ENCODE measurements at places on chromosomes 5 and 9. TPM values are rescaled to one million over a fixed set of nuclear protein-coding genes. Genes with fewer than 3 reads are reported as not detected.

Gene C9orf153
- 0.62 TPM for total RNA-seq

Gene ZNF354C
- 59.6 TPM for total RNA-seq

Gene ABO
- under 0.01 TPM for total RNA-seq

Gene CBY3
- not detected for total RNA-seq

Gene ACOT12
- total RNA-seq = 2.8 TPM

Gene HRH2
- 6.9 TPM for total RNA-seq

Gene HTR4
- 0.16 TPM for total RNA-seq

Gene BBLN
- 32.6 TPM for total RNA-seq

Gene SOWAHA
- 5.1 TPM for total RNA-seq

Gene KCNT1
- 2.7 TPM for total RNA-seq

Gene SHOC1
- 0.16 TPM for total RNA-seq

Data from occipital lobe (tissue), 3 donors.